ENCODE measurements at places on chromosomes 5 and 9. TPM values are rescaled to one million over a fixed set of nuclear protein-coding genes. Genes with fewer than 3 reads are reported as not detected.

CDX1 gene
- total RNA-seq = not detected

FBXL7 gene
- total RNA-seq = 4.8 TPM

CA9 gene
- total RNA-seq = 0.27 TPM

GKAP1 gene
- total RNA-seq = 0.41 TPM

NTRK2 gene
- total RNA-seq = under 0.01 TPM

C9orf153 gene
- 0.28 TPM for total RNA-seq
